Activated T-helper 1 cell treated with anti-CD3 and anti-CD28 coated beads, Interleukin-12 subunit alpha, Interleukin-12 subunit beta, Interleukin-2, Interleukin-4 antibody, amounts not matched to agents 30 ng/mL and 10 ng/mL and 1 ng/mL, durations not matched to agents 14 hours and 24 hours and 36 hours (primary cell): ENCODE measurements at places on chromosomes 2 and 18.

- DNase-seq = no peak
Measured at GRCh38 chr18:68893354-68893753, 95.5 kb downstream of the CCDC102B start.

GRCh38 chr2:191439481-191439880 lies 194.3 kb downstream of the MYO1B start:
- DNase-seq = no peak

DNA sequence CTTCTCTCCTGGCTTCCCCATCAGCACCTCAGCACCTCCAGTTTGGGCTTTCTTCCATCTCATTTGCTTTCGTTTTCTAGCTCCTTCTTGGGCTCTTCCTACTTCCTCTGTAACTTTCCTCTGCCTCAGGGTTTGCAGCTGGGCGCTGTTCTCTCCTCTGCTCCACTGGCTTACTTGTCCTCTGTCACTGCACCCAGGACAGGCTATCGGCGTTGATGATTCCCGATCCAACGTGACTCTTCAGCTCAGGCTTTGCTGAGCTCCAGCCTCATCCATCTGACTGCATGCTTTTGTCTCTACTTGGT lies 362.4 kb downstream of the CYRIA start:
- DNase-seq = no peak

- no peak for DNase-seq
Measured at GRCh38 chr2:29412197-29412925, 297.1 kb downstream of the CLIP4 start.

- DNase-seq = no peak
Measured at GRCh38 chr2:1600191-1601066, 143.9 kb downstream of the PXDN start.

GRCh38 chr2:98830571-98831145 lies 99.7 kb upstream of the MGAT4A start:
- DNase-seq = no peak

DNA sequence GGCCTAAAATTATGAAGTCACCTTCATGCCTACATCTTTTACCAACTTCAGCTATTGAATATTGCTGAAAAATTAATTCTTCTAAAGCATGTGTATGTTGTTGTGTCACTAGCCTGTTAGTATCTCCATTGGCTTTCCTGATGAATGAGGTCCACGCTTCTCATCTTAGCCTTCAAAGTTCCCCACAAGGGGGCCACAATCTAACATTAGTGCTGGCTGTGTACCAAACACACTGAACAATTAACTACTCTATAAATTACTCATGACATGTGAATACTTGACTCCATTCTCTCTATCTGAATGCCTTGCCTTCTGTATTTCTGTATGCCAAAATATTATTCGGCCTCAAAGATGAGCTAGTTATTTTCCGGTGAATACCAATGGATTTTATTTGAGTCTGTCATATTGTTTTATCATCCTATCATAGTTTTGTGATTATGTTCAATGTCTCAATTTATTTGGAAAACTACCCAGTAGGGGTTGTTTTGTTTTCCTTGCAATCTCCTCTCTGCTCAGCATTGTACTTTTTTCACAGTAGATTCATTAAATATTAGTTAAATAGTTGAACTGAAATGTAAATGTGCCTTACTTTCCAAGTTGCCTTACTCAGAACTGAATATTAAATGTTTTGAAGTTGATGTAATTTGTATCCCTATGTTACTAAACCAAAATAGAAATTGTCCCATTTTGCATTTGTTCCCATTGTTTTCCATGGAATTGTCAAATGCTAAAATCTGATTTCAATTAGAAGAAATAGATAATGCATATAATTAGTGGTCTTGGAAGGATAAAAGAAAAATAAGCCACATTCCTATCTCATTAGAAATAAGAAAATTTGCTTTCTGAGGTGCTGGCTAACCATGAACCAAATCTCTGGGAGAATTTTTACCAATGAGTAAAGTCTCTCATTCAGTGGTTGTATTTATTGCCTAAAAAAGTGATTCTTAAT lies 208.4 kb upstream of the COL3A1 start:
- DNase-seq = no peak

DNA sequence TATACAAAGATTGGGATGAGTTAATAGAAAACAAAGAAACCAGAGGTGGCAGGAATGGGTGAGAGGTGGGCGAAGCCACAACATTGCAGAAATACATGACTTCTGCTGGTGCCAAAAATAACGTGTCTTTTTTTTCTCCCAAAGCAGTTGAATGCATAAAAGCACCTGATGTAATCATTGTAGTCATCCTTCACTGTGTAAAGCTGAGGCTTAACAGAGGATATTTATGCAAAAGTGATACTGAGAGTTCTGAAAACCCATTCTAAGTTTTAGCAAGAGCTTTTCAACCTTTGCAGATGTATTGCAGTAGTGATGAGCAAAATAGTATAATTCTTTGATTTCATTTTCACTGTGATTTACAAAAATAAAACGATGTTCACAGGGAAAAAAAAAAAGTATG lies 173.0 kb downstream of the PTGR3 start:
- DNase-seq = no peak

GRCh38 chr2:69770193-69770702 lies 28.3 kb downstream of the ANXA4 start:
- peak; percentile 26 for DNase-seq

DNA sequence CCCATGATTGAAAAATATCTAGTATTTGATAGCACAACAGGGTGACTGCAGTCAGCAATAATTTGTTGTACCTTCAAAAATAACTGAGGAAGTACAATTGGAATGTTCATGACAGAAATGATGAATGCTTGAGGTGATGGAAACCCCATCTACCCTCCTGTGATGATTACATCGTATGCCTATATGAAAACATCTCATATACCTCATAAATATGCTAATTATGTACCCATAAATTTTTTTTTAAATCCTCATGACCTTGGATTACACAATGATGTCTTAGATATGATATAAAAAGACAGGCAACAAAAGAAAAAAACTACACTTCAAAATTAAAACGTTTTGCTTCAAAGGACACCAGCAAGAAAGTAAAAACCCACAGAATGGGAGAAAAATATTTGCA lies 1.4 kb upstream of the POLR1B start:
- DNase-seq = no peak

- no peak for DNase-seq
Measured at GRCh38 chr18:48028081-48028480, 97.6 kb upstream of the SMAD2 start.

- no peak for DNase-seq
Measured at GRCh38 chr2:134386310-134386709, 132.4 kb downstream of the MGAT5 start.

DNA sequence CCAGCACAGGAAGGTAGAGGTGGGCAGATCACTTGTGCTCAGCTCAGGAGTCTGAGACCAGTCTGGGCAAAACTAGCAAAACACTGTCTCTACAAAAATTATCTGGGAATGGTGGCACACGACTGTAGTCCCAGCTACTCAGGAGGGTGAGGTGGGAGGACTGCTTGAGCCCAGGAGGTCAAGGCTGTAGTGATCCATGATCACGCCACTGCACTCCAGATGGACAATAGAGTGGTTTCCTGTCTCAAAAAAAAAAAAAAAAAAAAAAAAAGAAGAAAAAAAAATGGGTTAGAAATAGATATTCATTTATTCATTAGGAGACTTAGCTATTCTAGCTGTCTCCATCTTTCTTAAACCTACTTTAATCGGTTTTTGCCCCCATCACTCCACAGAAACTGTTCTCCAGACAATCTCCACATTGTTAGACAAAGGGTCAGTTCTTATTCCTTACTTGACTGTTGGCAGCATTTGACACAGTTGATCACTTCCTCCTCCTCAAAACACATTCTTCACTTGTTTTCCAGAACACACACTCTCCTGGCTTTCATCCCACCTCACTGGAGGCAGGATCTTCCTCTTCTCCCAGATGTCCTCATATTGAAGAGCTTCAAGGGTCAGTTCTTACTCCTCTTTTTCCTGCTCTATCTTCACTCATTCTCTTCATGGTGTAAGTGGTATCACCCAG lies 103.1 kb downstream of the DTNB start:
- DNase-seq = no peak

- no peak for DNase-seq
Measured at GRCh38 chr2:216754336-216754735, 59.0 kb upstream of the IGFBP5 start.

DNA sequence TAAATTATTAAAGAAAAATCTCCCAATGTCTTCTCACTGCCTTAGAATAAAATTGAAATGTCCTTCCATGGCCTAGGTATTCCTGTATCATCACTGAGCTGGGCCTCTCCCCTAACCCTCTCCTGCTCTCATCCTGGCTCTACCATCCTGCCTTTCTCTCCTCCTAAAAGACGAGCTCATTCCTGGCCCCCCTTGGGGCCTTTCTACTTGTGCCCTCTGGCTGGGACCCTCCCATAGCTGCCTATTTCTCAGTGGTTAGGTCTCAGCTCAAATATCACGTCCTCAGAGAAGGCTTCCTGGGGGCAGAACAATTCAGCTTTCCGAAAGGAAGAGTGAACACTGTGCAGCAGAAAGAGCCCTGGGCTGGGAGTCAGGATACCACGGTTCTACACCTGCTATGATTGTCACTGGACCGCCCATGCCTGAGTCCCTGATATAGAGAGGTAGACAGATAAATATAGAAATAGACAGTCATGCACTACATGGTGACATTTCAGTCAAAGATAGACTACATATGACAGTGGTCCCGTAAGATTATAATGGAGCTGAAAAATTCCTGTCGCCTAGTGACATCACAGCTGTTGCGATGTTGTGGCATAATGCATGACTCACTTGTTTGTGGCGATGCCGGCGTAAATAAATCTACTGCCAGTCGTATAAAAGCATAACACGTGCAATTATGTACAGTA lies 9.4 kb downstream of the DNPEP start:
- no peak for DNase-seq

DNA sequence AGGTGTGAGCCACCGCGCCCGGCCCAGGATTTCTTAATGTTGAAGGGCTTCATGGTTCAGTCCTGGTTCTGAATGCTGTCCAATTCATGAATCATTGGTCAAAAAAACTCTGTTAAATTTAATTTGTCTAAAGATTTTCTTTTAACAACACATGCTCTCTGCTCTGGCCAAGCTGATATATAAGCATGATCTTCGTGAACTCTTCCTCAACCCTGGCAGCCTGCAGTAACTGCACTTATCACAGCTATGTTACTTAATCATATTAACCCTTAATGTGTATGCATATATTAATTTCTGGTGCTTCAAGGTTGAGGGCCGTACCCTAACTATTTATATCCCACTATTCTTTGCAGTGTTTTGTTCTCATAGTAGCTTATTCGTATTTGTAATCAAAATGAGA lies 29.4 kb upstream of the FRZB start:
- no peak for DNase-seq

DNA sequence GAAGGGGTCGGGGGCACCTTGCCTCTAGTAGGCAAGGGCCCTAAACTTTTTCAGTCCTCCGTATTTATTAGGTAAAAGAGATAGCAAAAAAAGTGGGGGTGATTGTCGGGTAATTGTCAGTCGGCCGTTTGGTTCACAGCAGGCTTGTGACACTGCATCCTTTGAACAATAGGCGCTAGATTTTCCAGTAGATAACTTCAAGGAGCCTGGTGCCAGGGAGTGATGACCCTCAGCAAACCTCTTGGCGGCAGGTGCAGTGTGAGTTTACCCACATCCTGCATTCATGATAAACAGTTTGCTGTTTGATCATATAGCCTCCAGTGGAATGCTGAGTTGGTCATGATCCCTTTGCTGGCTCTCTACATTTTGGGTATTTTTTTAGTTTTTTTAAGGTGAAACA lies 22.9 kb downstream of the SERPINB8 start:
- no peak for DNase-seq

- DNase-seq = peak; percentile 56
Measured at GRCh38 chr2:105754011-105754410, 9.3 kb downstream of the NCK2 start.

DNA sequence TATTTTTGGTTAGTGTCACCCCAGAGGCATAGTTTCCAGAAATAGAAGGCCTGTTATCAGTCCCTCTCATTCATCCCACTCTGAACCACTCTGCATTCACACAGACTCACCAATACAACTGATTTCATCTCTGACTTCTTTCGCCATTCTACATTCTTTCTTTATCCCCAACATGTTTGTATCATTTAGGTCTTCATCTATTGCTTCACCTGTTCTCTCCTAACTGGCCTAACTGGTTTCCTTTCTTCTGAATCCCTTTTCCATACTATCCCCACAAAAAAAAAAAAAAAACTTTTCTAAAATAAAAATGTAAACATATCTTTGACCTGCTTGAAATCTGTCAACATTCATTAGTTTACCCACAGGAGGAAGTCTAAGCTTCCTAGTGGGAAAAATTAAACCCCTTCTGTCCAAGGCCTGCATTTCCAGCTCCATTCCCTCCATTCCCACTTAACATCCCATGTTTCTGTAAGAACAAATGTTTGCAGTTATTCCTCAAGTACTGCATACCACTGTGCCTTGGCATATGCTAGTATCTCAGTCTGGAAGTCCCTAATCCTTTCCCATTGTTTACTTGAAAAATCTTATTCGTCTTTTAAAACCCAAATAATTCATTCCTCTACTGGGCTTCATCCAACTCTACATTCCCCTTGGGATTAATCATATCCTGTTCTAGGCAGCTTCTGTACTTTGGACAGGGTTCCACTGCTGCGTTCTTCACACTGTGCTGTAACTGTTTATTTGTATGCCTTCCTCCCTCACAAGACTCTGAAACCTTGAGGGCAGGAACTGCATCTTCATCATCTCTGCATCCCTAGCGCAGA lies 68.5 kb downstream of the FIGN start:
- DNase-seq = no peak

- DNase-seq = no peak
Measured at GRCh38 chr2:66553370-66553769, 118.4 kb downstream of the MEIS1 start.

DNA sequence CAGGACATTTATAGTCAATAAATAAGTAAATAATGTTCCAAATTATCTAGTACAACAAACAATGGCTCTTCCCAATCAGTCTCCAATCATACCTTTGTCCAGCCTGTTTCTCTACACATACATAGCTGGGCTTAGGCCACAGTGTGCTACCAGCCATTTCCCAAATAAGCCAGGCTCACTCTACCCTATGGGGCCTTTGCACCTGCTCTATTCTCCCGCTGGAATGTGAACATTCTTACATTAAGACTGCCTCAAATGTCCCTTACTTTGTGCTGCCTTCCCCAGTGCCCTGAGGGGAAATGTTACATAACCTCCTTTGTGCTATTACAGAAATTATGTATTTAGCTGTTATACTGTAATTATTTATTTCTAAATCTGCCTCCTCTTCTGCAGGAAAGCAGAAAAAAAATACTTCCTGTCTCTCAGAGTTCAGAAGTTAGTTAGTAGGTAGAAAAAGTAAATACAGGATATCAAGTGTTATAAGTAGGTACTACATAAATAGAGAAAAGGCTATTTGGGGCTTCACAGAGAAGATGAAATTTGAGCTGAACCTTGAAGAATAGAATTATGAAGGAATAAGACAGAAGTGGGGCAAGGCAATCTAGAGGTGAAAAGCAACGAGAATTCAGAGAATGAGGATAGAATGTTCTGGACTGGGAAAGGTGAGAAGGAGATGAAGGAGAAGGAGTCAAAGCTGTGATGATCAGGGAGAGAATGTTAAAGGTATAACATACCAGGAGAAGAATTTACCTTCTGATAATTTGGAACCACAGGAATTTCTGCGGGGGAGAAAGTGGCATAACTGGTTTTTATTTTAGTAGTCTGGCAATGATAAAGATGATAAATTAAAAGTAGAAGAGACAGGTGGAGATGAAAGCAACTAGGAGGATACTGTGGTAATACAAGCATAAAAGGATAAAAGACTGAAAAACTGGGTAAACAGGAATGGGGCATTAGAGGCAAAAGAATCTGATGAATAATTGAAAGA lies 37.0 kb downstream of the ROCK1 start:
- no peak for DNase-seq
